ENCODE measurements at places on chromosomes 5 and 9. TPM values are rescaled to one million over a fixed set of nuclear protein-coding genes. Genes with fewer than 3 reads are reported as not detected.

DNA sequence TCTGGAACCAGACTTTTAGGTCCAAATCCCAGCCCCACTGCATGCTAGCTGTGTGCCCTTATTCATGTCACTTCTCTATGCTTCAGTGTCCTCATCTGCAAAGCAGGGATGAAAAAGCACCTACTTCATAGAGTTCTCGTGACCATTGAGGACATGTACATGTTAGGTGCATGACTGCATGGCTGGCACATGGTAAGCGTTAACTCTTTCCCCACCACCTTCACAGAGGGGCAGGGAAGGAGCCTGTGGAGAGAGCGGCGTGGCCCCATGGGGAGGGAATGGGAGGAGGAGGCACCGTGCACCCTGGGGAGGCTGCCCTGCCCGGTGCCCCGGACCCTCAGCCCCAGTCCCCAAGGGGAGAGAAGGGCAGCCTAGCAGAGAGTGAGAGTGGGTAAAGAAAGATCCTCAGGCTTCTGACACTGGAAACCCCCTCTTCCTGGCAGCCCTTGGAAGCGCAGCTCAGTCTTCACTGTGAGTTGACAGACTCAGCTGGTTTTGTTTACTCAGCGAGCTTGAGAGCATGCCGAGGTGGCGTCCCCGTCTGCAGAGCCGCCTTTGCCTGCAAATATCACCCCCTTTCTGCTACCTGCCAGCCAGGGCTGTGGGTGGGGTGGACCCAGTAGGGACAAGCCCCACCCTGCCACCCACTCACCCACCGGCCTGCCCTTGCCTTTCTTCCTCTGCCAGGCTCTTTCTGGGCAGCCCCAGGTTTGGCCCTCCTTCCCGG, 10.6 kb upstream of the ANGPTL2 start:
- no peak overlapping the region for H3K4me3 ChIP-seq
- no peaks in the 10 kb centered on the region for H3K36me3 ChIP-seq
- no peaks in the 10 kb centered on the region for H3K4me1 ChIP-seq
- no peaks in the 10 kb centered on the region for H3K27me3 ChIP-seq
- no peak for DNase-seq

DNA sequence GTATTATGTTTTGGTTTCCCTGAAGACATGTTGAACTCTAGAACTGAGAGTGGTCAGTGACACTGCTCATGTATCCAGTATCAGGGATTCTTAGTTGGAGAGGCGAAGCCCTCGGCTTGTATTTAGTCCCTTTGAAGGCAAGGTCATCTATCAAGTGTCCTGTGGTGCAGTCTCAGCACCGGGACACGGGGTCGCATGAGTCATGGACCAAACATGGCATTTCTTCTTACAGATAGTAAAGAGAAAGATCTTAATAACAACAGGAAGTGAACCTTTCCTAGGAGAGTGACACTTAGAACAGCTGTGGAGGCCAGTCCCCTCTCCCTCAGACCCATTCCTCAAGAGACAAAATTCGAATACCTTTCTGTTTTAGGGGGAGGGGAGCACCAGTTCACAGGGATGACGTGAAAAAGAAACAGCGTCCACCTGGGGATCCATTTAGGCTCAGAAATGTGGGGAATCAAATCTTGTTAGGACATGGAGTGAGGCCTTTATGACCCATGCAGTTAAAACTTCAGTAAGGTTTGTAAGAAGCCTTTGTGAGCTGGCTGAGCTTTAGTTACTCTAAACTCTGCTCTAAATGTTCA, 86.5 kb downstream of the ADGRV1 start:
- H3K27me3 ChIP-seq: no peaks in the 10 kb centered on the region
- H3K36me3 ChIP-seq: no peaks in the 10 kb centered on the region
- no peak overlapping the region for H3K4me3 ChIP-seq

DNA sequence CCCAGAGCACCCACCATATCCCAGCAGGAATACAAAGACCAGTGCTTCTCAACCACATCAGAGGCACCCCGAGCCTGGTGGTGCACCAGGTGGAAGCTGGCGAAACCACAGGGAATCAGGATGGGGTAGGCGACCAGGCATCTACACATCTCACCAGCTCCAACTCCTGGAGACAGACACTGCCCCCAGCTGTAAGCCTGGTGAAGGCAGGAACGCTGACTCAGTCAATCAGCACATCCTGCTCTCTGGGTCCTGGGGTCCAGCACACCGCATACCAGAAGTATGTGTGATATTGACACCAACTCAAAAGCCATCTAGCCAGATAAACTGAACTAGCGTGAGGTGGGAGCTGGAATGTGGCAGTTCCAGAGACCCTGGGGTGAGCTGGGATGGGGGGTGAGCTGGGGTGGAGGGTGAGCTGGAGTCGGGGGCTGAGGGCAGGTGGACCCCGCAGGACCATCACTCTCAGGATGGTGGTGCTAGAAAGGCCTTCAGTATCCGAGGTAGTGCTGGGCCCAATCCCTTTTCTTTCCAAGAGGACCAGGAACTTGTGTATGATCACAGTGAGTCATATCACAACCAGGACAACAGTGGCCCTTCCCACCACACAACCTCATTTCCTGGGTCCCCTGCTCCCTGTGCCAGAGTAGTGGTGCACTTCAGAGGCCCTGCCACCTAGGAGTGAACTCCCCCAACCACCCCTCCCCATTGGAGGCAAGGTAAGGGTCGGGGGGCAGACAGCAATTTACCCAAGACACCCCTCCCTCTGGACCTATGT, 2.5 kb downstream of the DBN1 start:
- DNase-seq: no peak
- H3K36me3 ChIP-seq: no peaks in the 10 kb centered on the region
- no peak overlapping the region for H3K4me3 ChIP-seq
- H3K27ac ChIP-seq: no peak overlapping the region
- H3K27me3 ChIP-seq: no peaks in the 10 kb centered on the region

DNA sequence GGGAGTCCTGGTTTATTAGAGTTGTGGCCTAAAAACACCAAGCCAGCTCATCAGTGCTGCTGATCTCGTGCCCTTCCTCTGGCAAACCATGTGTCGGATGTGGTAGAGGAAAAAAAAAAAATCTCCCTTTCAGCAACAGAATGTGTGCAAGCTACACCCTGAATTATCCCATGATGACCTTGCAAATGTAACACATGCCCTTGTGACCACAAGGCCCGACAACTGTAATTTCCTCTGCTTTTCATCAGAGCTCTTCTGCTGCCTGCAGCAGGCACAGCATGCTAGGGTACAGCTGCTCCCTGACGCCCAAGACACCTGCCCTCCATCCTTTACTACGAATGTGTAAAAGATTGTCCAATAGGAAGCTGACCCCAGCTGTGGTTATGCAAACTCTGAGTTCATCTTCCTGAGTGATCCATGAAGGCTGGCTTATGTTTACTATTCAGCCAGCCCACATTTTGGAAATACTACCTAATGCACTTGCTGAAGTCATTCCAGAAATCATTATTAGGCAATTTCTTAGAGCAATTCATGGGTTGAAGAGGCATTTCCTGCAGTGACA, 14.6 kb upstream of the BNC2 start:
- no peak overlapping the region for H3K4me3 ChIP-seq
- H3K27me3 ChIP-seq: no peaks in the 10 kb centered on the region
- H3K36me3 ChIP-seq: no peaks in the 10 kb centered on the region
- no peak for DNase-seq
- H3K4me1 ChIP-seq: no peaks in the 10 kb centered on the region
- H3K27ac ChIP-seq: no peak overlapping the region

DNA sequence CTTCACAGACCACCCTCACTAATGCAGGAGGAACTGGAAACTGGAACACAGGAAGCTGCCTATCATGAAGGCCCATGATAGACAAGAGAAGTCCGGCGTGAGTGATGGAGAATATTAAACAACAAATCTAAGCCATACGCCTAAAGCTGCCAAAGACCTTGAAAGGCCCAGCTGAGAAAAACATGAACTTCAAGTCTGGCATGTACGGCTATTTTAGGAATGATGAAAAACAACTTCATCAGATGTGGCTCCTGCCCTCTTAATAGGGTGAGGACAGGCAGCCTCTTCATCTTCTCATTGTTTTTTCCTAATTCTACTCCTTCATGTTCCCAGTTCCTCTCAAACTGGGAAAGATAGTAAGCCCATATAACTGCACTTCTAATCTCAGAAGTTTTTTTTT, 20.3 kb downstream of the FBP1 start:
- H3K4me3 ChIP-seq: no peak overlapping the region
- no peaks in the 10 kb centered on the region for H3K36me3 ChIP-seq
- DNase-seq: no peak
- no peak overlapping the region for H3K27ac ChIP-seq
- no peaks in the 10 kb centered on the region for H3K4me1 ChIP-seq
- no peaks in the 10 kb centered on the region for H3K27me3 ChIP-seq

- no peak overlapping the region for H3K4me3 ChIP-seq
- H3K27ac ChIP-seq: no peak overlapping the region
- no peak for DNase-seq
- H3K36me3 ChIP-seq: no peaks in the 10 kb centered on the region
- no peaks in the 10 kb centered on the region for H3K27me3 ChIP-seq
Observed at GRCh38 chr5:81428446-81428845, 34.5 kb upstream of the ACOT12 start.

DNA sequence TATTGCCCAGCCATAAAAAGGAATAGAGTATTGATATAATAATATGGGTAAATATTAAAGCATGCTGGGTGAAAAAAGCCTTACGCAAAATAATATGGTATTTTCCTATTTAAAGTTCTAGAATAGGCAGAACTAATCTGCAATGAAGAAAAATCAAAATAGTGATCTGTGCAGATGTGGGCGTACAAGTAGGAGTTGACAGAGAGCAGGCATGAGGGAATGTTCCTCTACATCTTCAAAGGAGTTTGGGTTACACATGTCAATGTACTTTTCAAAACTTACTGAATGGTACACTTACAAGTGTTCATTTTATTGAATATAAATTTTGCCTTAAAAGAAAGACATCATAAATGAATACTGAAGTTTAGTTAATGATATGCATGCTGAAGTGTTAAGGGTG, 33.0 kb upstream of the ZBED3 start:
- H3K4me1 ChIP-seq: no peaks in the 10 kb centered on the region
- no peak overlapping the region for H3K4me3 ChIP-seq
- no peaks in the 10 kb centered on the region for H3K36me3 ChIP-seq

GRCh38 chr5:58934629-58935097, 351.8 kb downstream of the RAB3C start:
- H3K27me3 ChIP-seq: no peaks in the 10 kb centered on the region
- H3K27ac ChIP-seq: no peak overlapping the region
- H3K36me3 ChIP-seq: no peaks in the 10 kb centered on the region
- DNase-seq: no peak
- no peaks in the 10 kb centered on the region for H3K4me1 ChIP-seq

GRCh38 chr5:72509401-72509800, 2.2 kb upstream of the ZNF366 start:
- no peak overlapping the region for H3K4me3 ChIP-seq
- no peak for DNase-seq
- no peaks in the 10 kb centered on the region for H3K27me3 ChIP-seq
- no peaks in the 10 kb centered on the region for H3K4me1 ChIP-seq
- no peaks in the 10 kb centered on the region for H3K36me3 ChIP-seq
- H3K27ac ChIP-seq: no peak overlapping the region

DNA sequence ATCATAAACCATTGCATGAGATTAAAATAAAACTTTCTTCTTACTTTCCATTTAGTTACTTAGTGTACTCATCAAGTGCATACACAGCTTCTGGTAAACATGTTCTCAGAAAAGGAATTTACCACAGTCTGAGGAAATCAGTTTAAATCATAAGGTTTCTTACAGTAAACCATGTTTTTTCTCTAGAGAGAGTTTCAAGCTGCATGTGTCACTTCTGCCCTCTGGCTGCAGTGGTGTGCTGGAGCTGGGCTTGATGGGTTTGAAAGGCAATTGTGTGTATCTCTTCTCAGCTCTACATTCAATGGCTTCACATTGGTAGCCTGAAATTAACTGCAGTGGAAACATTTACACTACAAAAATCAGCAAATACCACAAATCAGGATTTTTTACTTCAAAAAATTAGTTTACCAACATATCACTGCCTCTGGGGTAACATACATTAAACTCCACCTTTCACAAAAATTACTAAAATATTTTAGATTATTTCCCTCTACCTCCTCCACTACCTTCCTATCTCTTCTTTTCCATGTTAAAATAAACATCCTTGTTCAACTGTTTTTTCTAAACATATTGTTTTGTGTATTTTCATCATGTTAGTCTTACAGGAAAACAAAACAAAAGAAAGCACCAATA, 414.3 kb downstream of the ANXA1 start:
- H3K36me3 ChIP-seq: no peaks in the 10 kb centered on the region
- H3K27ac ChIP-seq: no peak overlapping the region
- no peak overlapping the region for H3K4me3 ChIP-seq
- H3K27me3 ChIP-seq: no peaks in the 10 kb centered on the region
- DNase-seq: no peak

DNA sequence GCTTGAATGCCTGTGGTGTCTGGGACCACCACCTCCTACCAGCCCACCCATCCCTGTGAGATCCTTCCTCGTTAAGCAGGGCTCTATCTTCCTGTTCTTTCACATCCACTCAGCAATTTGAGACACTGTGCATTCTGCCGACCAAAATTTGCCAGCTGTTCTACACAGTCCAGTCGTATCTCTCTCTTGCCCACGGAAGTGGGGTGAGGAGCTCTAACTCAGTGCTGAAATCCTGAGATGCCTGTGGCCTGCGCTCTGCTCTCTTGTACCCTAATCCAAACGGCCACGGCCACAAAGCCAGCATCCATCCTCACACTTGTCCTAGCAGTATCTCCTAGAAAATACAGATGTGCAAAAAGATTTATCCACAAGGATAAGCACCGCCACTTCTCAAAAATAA, 97.9 kb downstream of the MVB12B start:
- H3K27ac ChIP-seq: no peak overlapping the region
- DNase-seq: no peak
- no peaks in the 10 kb centered on the region for H3K36me3 ChIP-seq
- no peak overlapping the region for H3K4me3 ChIP-seq
- H3K4me1 ChIP-seq: no peaks in the 10 kb centered on the region

DNA sequence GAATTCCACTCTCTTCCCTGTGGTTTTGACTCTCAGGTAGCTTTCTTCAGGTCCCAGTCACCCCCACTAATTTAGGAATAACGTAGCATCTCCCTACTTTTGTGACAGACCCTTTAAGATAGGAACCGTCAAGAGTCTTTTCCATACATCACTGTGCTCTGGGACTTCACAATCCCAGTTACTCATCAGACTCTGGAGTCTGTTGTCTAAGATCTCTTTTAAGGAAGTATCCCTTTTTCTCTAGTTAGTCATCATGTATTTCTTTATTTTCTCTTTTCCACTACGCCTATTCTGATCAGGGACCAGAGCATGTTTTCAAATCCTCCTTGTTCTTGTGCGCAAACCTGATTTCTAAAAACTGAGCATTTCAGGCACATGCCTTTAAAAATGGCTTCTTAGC, 143.0 kb downstream of the GOLPH3 start:
- H3K4me1 ChIP-seq: no peaks in the 10 kb centered on the region
- H3K27ac ChIP-seq: no peak overlapping the region
- H3K27me3 ChIP-seq: no peaks in the 10 kb centered on the region
- no peaks in the 10 kb centered on the region for H3K36me3 ChIP-seq
- no peak overlapping the region for H3K4me3 ChIP-seq

The SNX24 gene
- total RNA-seq: 8.0 TPM

The SCGB3A2 gene
- total RNA-seq: not detected

The NR2F1 gene
- total RNA-seq: 5.9 TPM

The NDST1 gene
- total RNA-seq: 35.5 TPM

The PDCD1LG2 gene
- 0.43 TPM for total RNA-seq
